Mesendoderm (in vitro differentiated cells): ENCODE measurements at places on chromosomes 3 and 15.

- no peak for DNase-seq
These were observed 45.8 kb downstream of the MITF start for GRCh38 chr3:69784954-69785514.

GRCh38 chr3:66080167-66080566 is 41.4 kb upstream of the MAGI1 start:
- no peak for DNase-seq

DNA sequence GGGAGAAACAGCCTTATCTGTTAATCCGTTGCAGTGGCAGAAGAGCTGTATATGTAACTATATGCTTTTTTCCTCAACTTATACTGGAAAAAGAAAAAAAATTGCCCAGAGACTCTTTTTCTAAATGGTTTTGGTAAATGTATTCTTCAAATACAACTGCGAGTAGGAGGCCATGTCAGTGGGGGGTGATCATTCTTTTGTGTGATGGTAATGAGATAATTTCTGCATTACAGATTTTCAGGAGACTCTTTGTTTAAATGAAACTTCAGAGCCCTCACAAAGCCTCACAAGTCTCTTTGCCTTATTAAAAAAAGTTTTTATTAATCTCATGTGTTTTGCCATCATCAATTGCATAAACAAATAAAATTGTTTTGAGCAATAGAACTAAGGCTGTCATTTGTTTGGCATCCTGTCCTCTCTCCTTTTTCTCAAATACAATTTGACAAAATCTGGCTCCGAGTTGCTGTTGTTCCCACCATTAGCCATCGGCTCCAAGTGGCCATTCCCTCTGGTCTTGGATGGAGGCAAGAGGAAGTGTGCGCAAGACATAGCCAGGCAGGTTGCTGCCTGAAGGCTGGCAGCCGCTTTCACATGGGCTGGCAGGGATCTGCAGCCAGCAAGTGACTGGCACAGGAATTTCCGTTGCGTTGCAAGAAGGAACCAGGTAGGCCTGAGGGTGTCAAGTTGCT is 116.7 kb downstream of the FNDC3B start:
- DNase-seq: peak; percentile 72

DNA sequence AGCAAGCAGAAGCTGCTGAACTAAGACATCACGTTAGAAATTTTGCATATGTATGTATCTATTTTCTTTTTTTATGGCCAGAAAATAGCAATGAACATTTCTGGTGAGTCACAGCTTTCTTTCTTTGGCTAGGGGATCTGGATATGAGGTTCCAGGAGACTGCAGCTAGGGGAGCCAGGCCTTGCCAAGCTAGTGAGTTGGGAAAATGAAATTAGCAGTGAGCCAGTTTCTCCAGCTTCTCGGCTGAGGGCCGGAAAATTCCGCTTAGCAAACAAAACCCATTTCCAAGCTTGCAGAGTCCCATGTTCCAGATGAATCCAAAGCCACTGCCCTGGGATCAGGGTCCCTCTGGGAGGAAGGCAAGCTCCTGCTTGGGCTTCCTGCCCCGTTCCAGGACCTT is 137.6 kb downstream of the SRGAP3 start:
- DNase-seq: no peak

GRCh38 chr3:196796317-196796716 is 56.7 kb downstream of the PAK2 start:
- no peak for DNase-seq

GRCh38 chr15:58546635-58547627 is 115.1 kb downstream of the LIPC start:
- peak; percentile 81 for DNase-seq

GRCh38 chr3:71723452-71724170 is 1.6 kb downstream of the EIF4E3 start:
- DNase-seq: no peak
